Lung (tissue), 17 donors: ENCODE measurements at places on chromosomes 1 and 21. TPM values are rescaled to one million over a fixed set of nuclear protein-coding genes. Genes with fewer than 3 reads are reported as not detected.
A peak's percentile ranks its signal among the peaks of the same experiment; 100 is the strongest.

DNA sequence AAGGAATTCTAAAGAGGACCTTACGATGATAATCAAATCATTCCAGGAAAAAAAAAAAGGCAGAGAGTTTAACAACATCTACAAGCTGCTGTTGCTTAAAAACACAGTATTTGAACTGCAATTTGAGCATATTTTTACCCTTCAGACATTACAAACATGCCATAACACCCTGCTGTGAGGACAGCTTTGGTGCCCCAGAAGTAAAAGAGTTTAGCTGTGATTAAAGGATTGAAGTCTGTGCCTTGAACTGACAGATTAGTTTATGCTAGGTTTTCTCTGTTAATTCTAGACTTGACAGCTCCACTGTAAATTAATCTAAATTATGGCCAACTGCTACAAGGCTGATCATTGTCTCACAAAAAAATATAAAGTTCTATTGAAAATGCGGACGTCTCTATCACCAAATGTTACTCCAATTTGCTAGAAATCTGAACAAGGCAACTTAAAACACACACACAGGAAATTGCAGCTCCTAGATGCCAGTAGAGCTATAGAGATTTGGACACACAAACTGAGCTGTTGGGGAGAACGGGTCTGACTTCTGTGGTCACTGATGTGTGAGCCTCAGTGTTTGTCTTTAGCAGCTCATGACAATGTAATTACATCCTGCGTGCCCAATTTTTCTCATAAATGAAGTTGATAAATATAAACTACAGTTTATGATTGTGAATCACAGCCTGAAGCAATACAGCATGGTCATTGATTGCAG lies 217.9 kb downstream of the NTNG1 start:
- no peaks in the 10 kb centered on the region for H3K36me3 ChIP-seq
- H3K27me3 ChIP-seq, result no peaks in the 10 kb centered on the region
- DNase-seq, result peak; percentile 74
- H3K4me1 ChIP-seq, result no peaks in the 10 kb centered on the region
- H3K27ac ChIP-seq, result no peak overlapping the region

DNA sequence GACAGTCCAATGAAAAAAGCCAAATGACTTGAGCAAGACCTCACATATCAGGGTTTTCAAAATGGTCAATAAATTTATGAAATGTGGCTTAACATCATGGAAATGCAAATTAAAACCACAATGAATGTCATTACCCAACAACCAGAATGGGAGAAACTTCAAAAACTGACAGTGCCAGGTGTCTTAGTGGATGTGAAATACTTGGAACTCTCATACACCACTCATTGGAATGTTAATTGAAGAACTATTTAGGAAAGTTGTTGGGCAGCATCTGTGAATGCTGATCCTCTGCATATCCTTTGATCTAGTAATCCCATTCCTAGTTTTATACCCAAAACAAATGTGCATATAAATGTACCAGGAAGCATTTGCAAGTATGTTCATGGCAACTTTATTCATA lies 19.2 kb upstream of the BACH1 start:
- DNase-seq, result no peak
- H3K4me1 ChIP-seq, result no peaks in the 10 kb centered on the region
- no peak overlapping the region for H3K4me3 ChIP-seq

DNA sequence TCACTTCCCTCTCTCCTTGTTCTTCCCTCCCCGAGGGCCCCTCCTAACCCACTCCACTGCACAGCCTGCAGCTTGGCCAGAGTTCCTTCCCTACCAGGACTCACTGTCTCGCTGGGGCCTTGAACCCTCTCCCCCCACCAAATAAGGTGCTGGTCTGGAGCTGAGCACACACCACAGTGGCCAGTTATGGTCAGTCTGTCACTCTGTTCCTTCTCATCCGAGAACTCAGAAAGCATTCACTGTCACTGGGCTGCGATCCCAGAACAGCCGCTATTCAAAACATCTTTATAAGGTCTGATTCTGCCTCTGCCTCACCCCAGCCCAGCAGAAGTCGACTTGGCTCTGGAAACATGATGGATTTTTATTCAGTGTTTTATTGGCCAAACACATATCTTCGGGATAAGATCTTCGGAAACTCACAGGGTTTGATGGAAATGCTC lies 19.8 kb upstream of the LBR start:
- DNase-seq, result peak; percentile 74
- H3K27me3 ChIP-seq, result no peaks in the 10 kb centered on the region
- no peaks in the 10 kb centered on the region for H3K36me3 ChIP-seq
- H3K27ac ChIP-seq, result no peak overlapping the region
- H3K4me1 ChIP-seq, result peaks cover 19% of the 10 kb centered on the region

DNA sequence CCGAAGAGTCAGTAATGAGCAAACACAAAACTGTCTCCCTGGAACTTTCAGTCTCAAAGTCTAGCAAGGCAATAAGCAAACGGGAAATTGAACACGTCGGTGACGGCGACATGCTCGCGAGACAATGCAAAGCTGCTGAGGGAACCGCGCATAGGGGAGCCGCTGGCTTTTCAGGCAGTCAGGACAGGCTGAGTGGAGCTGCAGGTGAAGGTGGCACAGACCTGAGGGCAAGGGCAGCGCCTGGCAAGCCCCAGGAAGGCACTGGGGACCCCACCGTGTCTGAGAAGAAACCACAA lies 4.9 kb downstream of the INTS11 start:
- DNase-seq, result no peak
- peaks cover 7% of the 10 kb centered on the region for H3K36me3 ChIP-seq
- H3K27me3 ChIP-seq, result no peaks in the 10 kb centered on the region

DNA sequence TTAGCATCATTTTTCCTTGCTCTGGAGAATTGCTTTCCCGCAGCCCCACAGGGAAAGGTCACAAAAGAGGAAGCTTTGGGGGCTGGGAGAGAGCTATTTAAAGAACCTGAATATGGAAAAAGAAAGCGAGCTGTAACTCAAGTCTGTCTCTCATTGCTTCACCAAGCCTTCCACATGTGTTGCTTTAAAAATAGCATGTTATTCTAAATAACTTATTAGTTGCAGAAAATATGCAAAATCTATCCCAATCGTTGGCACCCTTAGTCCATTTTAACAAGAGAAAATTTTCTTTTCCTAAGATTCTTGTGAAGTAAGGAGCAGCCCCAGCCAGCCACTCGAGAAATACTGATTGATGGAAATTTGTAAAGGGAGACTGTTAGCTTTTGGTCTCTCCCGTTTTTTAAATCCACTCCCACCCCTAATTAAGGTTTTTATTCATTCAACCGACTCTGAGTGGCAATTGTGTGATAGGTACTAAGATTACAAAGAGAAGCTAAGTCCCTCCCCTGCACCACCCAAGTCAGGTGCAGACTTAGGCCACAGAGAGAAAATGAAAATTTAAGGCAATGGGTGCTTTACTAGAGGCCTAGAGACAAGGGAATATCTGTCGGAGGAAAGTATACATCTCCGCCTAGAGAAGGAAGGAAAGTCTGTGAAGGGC lies 802 bp downstream of the CYP4X1 start:
- no peak for DNase-seq
- peaks cover 21% of the 10 kb centered on the region for H3K27me3 ChIP-seq
- H3K36me3 ChIP-seq, result no peaks in the 10 kb centered on the region
- no peak overlapping the region for H3K27ac ChIP-seq
- no peaks in the 10 kb centered on the region for H3K4me1 ChIP-seq

- peak; percentile 72 for DNase-seq
- no peaks in the 10 kb centered on the region for H3K36me3 ChIP-seq
- peaks cover 15% of the 10 kb centered on the region for H3K4me1 ChIP-seq
- H3K4me3 ChIP-seq, result no peak overlapping the region
Measured at GRCh38 chr1:67735806-67736627, 51.0 kb downstream of the GADD45A start.

DNA sequence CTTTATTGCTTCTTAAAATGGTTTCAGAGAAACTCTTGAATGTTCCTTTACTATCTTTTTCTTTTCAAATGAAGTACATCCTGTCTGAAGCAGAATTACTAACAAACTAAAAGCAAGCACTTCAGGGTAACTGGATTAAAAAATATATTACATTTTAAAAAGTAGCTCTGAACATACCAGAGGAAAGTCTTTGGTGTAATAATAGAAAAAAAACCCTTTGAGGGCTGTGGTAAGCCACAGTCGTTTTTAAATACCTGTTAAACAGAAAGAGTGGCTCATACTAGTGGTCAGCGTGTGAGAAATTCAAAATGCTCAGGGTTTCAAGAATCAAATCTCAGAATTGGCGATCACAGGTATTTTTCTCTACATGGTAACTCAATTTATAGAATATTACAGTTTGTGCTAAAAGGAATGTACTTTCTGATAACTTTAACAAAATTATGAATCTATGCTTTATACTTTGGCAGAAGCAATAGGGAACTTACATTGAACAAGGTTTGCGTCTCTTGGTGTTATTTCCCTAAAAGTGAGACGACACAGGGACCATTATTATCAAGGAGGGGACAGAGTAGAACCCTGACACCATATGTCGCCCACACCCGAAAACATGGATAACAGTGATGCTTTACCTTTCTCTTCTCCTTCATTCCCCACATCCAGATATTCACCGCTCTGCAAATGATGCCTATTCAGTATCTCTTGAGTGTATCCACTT lies 97.0 kb upstream of the DPH5 start:
- no peaks in the 10 kb centered on the region for H3K27me3 ChIP-seq
- H3K27ac ChIP-seq, result no peak overlapping the region
- H3K4me3 ChIP-seq, result no peak overlapping the region

The RCSD1 gene
- 22.7 TPM for total RNA-seq

The ASTN1 gene
- 3.6 TPM for total RNA-seq

The S100A7 gene
- total RNA-seq, result not detected

The HSPB7 gene
- 2.4 TPM for total RNA-seq

The GJB5 gene
- 0.17 TPM for total RNA-seq

The PLA2G2F gene
- not detected for total RNA-seq

The CD55 gene
- 160 TPM for total RNA-seq

The GUCA2B gene
- not detected for total RNA-seq
